A549 (cell line): ENCODE measurements at places on chromosomes 4 and X. TPM values are rescaled to one million over a fixed set of nuclear protein-coding genes. Genes with fewer than 3 reads are reported as not detected.

DNA sequence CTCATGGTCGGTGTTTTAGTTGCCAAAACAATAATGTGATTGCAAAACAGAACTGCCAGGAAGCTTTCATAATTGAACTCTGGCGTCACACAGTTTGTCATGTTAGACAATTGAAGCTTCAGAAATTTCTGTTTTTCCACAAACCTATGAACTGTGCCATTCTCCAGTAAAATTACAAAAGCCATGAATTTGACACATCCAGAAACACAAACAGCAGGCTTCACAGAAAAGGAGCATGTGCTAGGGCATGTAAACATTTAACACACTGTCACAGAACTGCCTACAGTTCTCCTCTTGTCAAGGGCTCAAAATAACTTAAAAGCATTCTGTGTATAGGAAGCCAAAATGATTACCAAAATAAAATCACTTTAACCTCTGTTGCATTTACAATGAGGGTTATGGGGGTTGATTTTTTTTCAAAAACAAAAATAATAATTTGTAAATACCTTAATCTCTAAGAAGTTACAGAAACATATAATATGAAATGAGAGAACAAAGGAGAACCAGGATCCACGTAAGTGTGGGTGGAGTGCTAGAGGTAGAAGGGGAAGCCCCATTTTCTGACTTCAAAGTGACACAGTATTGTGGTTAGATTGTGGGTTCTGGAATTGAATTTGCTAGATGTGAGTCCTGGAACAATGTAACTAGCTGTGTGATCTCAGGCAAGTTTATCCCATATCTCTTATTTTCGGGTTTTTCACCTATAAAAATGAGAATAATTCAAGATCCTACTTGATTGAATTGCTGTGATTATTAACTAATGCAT is 295.0 kb downstream of the CENPC start:
- no peak for DNase-seq

GRCh38 chr4:150765216-150765615 is 183.3 kb downstream of the MAB21L2 start:
- no peak for DNase-seq

DNA sequence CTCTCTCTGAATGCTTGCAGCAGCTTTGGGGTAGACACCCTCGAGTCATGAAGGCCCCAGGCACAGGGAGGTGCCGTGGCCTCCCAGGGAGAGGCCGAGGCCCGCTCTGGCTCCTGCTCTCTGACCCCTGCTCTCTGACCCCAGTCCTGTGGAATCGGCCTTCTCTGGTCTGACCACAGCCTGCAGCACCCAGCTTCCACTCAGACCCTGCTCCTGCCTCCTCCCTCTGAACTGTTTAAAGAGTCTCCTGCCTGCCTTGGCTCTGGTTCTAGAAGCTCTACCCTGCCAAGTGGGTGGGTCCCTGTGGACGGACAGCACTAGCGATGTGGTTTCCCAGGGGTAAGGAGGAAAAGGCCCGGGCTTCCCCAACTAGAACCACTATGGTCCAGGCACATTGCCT is 78.2 kb upstream of the TMEM150C start:
- no peak for DNase-seq

GRCh38 chrX:33211356-33212260 is at the start of gene DMD:
TSS of gene DMD (minus strand) at chrX:33211549. CDS start at chrX:33211312, 237 bp downstream.
- no peak for DNase-seq

DNA sequence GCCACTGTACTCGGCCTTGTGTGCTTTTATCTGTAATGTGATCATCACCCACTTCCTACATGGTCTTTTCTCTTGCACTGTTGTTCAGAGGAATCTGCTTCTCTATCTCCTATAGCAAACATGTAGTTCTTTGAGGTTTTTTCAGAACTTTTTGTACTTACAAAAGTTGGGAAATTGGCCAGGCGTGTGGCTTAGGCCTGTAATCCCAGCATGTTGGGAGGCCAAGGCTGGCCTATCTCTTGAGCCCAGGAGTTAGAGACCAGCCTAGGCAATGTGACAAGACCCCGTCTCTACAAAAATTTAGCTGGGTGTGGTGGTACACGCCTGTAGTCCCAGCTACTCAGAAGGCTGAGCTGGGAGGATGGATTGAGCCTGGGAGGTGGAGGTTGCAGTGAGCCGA is 30.4 kb downstream of the TAF1 start:
- DNase-seq: no peak

DNA sequence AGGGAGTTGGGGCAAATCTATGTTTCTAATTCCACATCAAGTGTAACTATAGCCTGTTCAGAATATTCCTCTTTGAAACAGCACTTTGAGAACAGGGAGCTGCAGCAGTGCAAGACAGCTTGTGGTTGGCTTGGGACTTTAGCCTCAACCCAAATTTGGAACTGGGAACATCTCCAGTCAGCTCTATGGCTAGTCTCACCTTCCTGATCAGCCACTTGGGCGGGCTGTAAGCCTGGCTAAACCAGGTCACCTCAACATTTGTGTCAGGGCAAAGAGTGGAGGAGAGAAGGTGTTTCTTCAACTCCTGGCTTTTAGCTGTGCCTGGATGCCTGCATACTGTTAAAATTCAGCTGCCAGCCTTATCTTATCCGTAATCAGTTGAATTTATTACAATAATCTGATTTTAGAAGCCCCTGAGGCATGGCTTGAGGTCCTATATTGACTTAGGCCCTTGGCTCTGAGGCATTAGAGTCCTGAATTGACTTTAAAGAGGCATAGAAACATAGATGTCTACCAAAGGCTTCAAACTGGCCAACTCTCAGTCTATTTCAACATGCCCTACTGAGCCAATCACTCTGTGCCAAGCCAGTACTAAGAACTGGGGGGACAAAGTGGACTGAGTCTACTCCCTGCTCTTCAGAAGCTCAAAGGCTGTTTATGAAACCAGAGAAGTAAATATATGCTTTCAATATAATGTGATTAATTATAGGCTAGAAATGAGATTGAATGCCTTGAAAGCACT is 18.7 kb upstream of the AR start:
- DNase-seq: no peak

- no peak for DNase-seq
Observed at GRCh38 chr4:141339966-141340365, 119.3 kb downstream of the ZNF330 start.

- DNase-seq: no peak
Observed at GRCh38 chr4:150087006-150087405, 8.8 kb downstream of the DCLK2 start.

- peak; percentile 33 for DNase-seq
Observed at GRCh38 chr4:1793496-1793840, 375 bp downstream of the FGFR3 start.

DNA sequence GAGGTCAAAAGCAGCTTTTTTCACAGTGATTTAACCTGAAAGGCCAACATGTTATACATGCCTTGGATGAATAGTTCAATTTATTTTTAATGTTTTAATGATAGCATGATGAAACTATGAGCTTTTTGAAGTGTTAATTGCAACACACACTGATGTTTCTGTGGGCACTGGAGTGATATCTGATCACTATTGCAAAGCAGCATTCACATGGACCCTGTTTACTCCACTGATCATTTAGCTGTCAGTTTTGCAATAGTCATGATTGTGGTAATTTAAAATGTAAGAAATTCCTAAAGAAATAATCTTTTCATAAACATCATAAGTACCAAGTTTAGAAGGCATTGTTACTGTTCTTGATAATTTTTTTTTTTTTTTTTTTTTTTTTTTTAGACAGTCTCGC is 74.1 kb downstream of the ARSJ start:
- DNase-seq: no peak

GRCh38 chr4:147773261-147774184 is 41.6 kb downstream of the ARHGAP10 start:
- DNase-seq: no peak

GRCh38 chr4:102759831-102760644 is 730 bp downstream of the MANBA start:
- DNase-seq: peak; percentile 21

Gene HSFX4
- not detected in 3 replicates for polyA plus RNA-seq

GRCh38 chrX:19107035-19107434 is 15.2 kb downstream of the ADGRG2 start:
- DNase-seq: no peak

DNA sequence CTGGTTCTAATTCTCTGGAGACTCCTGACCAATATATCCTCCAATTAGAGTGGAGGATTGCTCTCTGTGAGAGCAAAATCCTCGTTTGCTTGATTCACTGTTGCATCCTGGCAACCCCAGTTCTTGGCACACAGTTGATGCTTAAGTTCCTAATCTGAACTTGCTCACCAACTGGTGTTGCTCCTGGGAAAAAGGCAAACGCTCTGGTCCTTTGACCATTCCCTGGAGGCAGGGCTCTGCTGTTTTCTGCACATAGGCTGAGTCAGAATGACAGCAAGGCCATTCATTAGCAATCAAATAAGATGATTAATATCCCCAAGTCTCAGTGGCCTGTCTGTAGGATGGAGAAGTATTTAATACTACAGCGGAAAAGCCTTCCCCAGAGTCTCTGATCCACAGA is 172.7 kb upstream of the TBC1D9 start:
- DNase-seq: no peak
